IMR-90 (cell line): ENCODE measurements at places on chromosomes 5 and 9. TPM values are rescaled to one million over a fixed set of nuclear protein-coding genes. Genes with fewer than 3 reads are reported as not detected.

DIPK1B gene
- 3.1 and 3.4 TPM in 2 replicates for total RNA-seq

TUSC1 gene
- 2.0 and 3.1 TPM in 2 replicates for total RNA-seq

DOCK8 gene
- not detected in 2 replicates for total RNA-seq

LCN9 gene
- not detected in 2 replicates for total RNA-seq

LCN15 gene
- not detected in 2 replicates for total RNA-seq

MRPL41 gene
- total RNA-seq = 15.6 and 23.6 TPM in 2 replicates

ZNF366 gene
- total RNA-seq = not detected in 2 replicates

NUTM2G gene
- total RNA-seq = not detected in 2 replicates

SLC23A1 gene
- total RNA-seq = not detected in 2 replicates

GPX3 gene
- 0.28 and 0.36 TPM in 2 replicates for total RNA-seq

THBS4 gene
- total RNA-seq = 0.83 and 0.90 TPM in 2 replicates

SLC35D2 gene
- 9.7 and 11.4 TPM in 2 replicates for total RNA-seq

DNA sequence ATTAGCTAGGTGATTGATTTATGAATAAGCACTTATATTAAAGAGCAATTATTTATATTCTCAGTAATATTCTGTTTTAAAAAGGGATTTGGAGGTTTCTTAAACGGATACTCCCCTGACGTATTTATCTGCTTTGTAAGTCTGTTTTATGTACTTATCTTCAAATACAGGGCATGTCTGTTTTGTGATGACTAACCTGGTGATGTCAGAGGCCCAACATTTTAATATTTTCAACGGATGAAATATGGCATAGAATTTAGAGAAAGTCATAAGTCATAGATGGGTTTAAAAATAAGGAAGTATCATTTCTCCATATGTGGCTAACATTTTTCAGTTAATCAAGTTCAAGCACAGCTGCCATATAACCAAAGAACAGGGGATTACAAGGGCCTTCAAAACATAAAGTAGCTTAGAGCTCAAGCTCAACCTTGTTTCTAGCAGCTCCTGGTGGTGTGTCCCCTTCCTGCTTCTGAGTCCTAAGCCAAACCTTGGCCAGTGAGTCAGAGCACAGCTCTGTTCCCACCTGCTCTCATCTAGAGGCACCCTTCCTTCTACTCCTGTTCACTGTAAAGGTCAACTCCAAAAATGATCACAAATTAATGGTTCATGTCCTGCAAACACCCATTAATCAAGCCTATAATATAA is 131.4 kb downstream of the OXCT1 start:
- H3K36me3 ChIP-seq = peaks cover 3% of the 10 kb centered on the region; the same call in 1 of the 2 replicates
- H3K27ac ChIP-seq = no peak overlapping the region
- H3K27me3 ChIP-seq = no peaks in the 10 kb centered on the region
- no peaks in the 10 kb centered on the region for H3K4me1 ChIP-seq

GRCh38 chr9:129407905-129408452 is 212.9 kb downstream of the C9orf50 start:
- H3K4me3 ChIP-seq = no peak overlapping the region
- H3K4me1 ChIP-seq = peaks cover 14% of the 10 kb centered on the region
- no peak overlapping the region for H3K27ac ChIP-seq

DNA sequence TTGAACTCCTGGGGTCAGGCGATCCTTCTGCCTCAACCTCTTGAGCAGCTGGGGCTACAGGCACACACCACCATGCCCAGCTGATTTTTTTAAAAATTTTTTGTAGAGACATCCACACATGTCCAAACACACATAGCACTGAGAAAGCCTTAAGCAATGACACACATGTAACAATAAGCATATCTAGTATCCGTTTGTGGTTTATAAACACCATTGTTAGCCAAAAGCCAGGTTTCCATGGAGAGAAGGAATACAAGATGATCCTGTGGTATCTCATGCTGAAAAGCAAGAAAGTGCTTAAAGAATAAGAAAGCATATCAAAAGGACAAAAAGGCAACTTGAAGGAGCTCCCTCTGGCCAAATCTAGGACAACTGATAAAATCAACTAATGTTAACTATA is 29.7 kb upstream of the SLC1A3 start:
- H3K36me3 ChIP-seq = no peaks in the 10 kb centered on the region
- no peak overlapping the region for H3K4me3 ChIP-seq
- H3K4me1 ChIP-seq = peaks cover 3% of the 10 kb centered on the region; the same call in 1 of the 2 replicates

- no peak for DNase-seq
- no peak overlapping the region for H3K4me3 ChIP-seq
- H3K27me3 ChIP-seq = no peaks in the 10 kb centered on the region
- no peak overlapping the region for H3K27ac ChIP-seq
- no peaks in the 10 kb centered on the region; the same call in 1 of the 2 replicates for H3K4me1 ChIP-seq
These were observed 439.3 kb downstream of the TLE1 start for GRCh38 chr9:81250041-81250440.

- no peak overlapping the region for H3K4me3 ChIP-seq
- no peaks in the 10 kb centered on the region for H3K27me3 ChIP-seq
- H3K27ac ChIP-seq = no peak overlapping the region
- no peaks in the 10 kb centered on the region for H3K4me1 ChIP-seq
- no peak for DNase-seq
- H3K36me3 ChIP-seq = no peaks in the 10 kb centered on the region
These were observed 116.3 kb downstream of the COL23A1 start for GRCh38 chr5:178473854-178474253.

- H3K4me3 ChIP-seq = no peak overlapping the region
- peaks cover 29% of the 10 kb centered on the region for H3K27me3 ChIP-seq
- no peak for DNase-seq
- H3K4me1 ChIP-seq = no peaks in the 10 kb centered on the region
These were observed 37.4 kb upstream of the RUSC2 start for GRCh38 chr9:35452481-35452880.

GRCh38 chr9:128911529-128912035 is 9.2 kb upstream of the PHYHD1 start:
- no peaks in the 10 kb centered on the region for H3K27me3 ChIP-seq
- H3K27ac ChIP-seq = peak overlapping the region; percentile 88
- DNase-seq = peak; percentile 77
- no peak overlapping the region for H3K4me3 ChIP-seq

GRCh38 chr9:30913331-30913730 is 1471.1 kb upstream of the ACO1 start:
- no peaks in the 10 kb centered on the region for H3K27me3 ChIP-seq
- no peak overlapping the region for H3K27ac ChIP-seq
- H3K4me1 ChIP-seq = no peaks in the 10 kb centered on the region
- no peaks in the 10 kb centered on the region for H3K36me3 ChIP-seq
- no peak for DNase-seq

- no peaks in the 10 kb centered on the region for H3K27me3 ChIP-seq
- H3K4me3 ChIP-seq = no peak overlapping the region
- H3K27ac ChIP-seq = no peak overlapping the region
- no peaks in the 10 kb centered on the region for H3K36me3 ChIP-seq
- H3K4me1 ChIP-seq = no peaks in the 10 kb centered on the region
These were observed 330.0 kb downstream of the CCDC171 start for GRCh38 chr9:15882883-15883282.

GRCh38 chr5:151923866-151924476 is 680 bp downstream of the GLRA1 start:
- H3K36me3 ChIP-seq = no peaks in the 10 kb centered on the region
- no peaks in the 10 kb centered on the region for H3K4me1 ChIP-seq
- H3K27ac ChIP-seq = no peak overlapping the region
- H3K27me3 ChIP-seq = no peaks in the 10 kb centered on the region
- DNase-seq = no peak

DNA sequence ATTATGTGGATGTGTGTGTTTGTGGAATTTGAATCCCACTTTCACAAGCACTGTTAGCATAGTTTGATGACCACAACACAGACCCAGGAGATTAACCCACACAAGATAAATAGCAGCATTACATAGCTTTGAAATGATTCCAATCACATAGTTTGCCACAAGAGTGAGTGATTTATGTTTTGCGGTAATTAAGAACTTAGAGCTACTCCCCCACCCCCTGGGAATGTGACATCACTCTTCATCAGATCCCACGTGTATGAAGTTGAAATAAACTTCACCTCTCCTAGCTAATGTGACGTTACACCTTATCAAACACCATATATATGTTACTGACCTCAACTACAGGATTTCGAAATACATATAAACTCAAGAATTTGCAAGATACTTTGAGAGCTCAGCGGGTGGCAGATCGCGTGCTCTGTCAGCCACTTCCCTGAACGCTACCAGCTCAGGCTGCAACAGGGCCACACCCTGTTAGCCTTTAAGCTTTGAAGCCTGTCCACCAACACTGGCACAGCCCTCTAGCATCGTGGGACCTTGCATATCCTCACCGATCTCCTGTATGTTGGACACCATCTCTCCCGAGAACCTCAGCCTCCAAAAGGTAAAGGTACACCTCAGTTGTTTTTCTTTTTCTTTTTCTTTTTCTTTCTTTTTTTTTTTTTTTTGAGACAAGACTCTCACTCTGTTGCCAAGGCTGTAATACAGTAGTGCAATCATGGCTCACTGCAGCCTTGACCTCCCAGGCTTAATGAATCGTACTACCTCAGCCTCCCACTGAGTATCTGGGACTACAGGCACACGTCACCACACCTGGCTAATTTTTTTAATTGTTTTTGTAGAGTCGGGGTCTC is 1.7 kb upstream of the AGTPBP1 start:
- peak; percentile 86 for DNase-seq
- H3K4me1 ChIP-seq = no peaks in the 10 kb centered on the region
- no peak overlapping the region for H3K27ac ChIP-seq
- H3K27me3 ChIP-seq = peaks cover 17% of the 10 kb centered on the region
- H3K4me3 ChIP-seq = no peak overlapping the region

- DNase-seq = peak; percentile 31
- no peaks in the 10 kb centered on the region for H3K27me3 ChIP-seq
- 0 out of 2 replicates have a peak overlapping the region, but pooled peaks have one; percentile 19 for H3K27ac ChIP-seq
- peaks cover 43% of the 10 kb centered on the region for H3K36me3 ChIP-seq
- peak overlapping the region; percentile 98 for H3K4me3 ChIP-seq
These were observed 14.3 kb downstream of the DIPK1B start for GRCh38 chr9:136726631-136727191.

DNA sequence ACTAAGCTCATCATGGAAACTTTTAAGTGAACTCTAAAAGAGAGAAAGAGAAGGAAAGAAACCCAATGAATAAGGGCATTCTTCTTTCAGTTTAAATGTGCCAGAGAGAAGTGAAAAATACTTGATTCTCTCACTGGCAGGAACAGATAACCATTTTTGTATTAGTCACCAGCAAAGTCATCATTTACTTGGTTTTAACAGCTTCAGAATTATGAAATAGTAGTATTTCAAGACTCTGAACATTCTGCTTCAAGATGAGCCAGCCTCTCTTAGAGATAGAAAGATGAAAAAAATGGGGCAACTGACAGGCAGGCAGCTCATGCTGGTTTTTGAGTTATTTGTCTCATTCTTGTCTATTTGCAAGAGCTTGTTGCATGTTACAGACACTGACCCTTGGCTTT is 103.5 kb downstream of the GCNT1 start:
- peaks cover 3% of the 10 kb centered on the region; the same call in 1 of the 2 replicates for H3K4me1 ChIP-seq
- DNase-seq = peak; percentile 59
- H3K4me3 ChIP-seq = no peak overlapping the region
- no peak overlapping the region for H3K27ac ChIP-seq

DNA sequence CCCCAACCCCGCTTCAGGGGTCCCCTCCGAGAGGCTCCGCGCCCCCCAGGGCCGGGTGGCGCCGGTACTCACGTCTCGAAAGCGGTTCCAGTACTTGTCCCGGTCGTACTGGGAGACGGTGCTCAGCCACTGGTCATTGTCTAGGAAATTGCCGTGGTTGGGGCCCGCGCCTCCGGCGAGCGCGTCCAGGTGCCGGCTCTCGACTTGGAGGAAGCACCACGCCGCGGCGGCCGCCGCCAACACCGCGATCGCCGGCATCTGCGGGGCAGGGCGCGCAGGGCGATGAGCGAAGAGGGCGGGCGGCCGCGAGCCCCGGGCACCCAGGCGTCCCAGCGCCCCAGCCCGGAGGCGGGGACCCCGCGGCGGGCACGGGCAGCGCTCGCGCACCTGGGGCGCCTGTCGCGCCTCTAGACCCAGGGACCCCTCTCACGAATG is 808 bp downstream of the SPOCK1 start:
- no peaks in the 10 kb centered on the region for H3K4me1 ChIP-seq
- H3K27ac ChIP-seq = no peak overlapping the region
- peak overlapping the region; percentile 52 for H3K4me3 ChIP-seq
- no peak for DNase-seq
- H3K36me3 ChIP-seq = no peaks in the 10 kb centered on the region

DNA sequence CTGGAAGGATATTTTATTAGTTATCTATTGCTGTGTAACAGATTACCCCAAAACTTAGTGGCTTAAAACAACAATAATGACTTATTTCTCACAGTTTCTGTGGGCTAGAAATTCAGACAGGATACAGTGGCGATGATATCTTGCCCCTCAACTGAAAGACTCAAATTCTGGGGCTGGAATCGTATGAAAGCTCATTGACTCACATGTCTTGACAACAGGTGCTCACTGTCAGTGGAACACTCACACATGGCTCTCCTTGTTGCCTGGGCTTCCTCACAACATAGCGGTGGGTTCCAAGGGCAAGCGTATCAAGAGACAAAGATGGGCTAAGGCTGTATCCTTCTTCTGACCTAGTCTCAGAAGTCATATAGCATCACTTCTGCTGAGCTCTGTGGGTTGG is 3.7 kb upstream of the GNPDA1 start:
- DNase-seq = no peak
- peaks cover 10% of the 10 kb centered on the region for H3K4me1 ChIP-seq
- peaks cover 3% of the 10 kb centered on the region; the same call in 1 of the 2 replicates for H3K36me3 ChIP-seq
- 0 out of 2 replicates have a peak, but pooled peaks cover 2% of the 10 kb centered on the region for H3K27me3 ChIP-seq

DNA sequence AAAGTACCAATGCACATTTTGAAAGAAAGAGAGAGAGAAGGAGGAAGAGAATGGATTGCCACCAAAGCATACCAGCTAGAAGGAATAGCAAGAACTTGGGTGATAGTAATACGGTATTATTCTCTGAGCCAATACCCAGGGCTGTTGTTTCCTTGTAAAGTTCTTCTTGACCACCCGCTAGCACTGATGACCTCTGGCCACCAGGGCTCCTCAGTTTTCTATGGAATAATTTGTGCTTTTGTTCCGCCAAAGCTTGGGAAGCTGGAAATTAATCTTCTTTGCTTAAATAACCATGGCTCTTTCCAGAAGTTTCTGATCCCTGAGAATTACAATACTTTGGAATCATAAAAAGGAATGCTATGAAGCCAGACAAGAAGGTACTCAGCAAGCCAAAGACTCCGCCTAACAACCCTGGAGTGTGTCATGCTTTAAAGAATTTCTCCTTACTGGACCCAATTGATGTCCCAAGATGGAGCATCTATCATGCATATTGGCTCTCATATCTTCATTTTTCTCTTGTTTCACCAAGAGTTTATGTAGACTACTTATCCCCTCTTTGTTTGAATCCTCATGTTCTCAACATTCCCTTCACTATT is 29.8 kb downstream of the OR2K2 start:
- H3K36me3 ChIP-seq = no peaks in the 10 kb centered on the region
- peaks cover 5% of the 10 kb centered on the region; the same call in 1 of the 2 replicates for H3K4me1 ChIP-seq
- no peaks in the 10 kb centered on the region for H3K27me3 ChIP-seq
- H3K4me3 ChIP-seq = no peak overlapping the region
- H3K27ac ChIP-seq = no peak overlapping the region
